ENCODE measurements at places on chromosomes 2 and 18. TPM values are rescaled to one million over a fixed set of nuclear protein-coding genes. Genes with fewer than 3 reads are reported as not detected.

The AP1S3 gene
- total RNA-seq, result 0.54 TPM

The CDCA7 gene
- total RNA-seq, result 0.85 TPM

The OSBPL1A gene
- total RNA-seq, result 1.8 TPM

The CTNNA2 gene
- not detected for total RNA-seq

The KCNE4 gene
- not detected for total RNA-seq

DNA sequence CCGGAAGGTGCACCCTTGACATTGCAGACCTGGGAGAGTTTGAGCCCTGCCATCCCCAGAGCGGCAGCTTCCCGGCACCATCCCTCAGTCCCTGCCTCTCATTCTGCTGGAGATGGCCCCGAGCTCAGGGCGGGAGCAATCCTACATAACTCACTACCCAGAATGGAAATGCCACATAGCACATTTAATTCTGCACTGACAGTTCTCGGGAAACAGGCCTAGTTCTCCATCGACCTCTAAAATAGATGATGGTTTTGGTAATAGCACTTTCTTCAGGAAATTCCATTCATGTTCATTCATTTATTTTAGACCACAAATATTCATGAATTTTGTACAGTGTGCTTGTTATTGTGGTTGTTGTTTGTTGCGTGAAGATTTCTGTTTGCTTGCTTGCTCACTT lies 92.9 kb upstream of the SLC14A2 start:
- no peaks in the 10 kb centered on the region for H3K27me3 ChIP-seq
- DNase-seq, result no peak
- H3K4me1 ChIP-seq, result no peaks in the 10 kb centered on the region
- no peaks in the 10 kb centered on the region for H3K36me3 ChIP-seq

DNA sequence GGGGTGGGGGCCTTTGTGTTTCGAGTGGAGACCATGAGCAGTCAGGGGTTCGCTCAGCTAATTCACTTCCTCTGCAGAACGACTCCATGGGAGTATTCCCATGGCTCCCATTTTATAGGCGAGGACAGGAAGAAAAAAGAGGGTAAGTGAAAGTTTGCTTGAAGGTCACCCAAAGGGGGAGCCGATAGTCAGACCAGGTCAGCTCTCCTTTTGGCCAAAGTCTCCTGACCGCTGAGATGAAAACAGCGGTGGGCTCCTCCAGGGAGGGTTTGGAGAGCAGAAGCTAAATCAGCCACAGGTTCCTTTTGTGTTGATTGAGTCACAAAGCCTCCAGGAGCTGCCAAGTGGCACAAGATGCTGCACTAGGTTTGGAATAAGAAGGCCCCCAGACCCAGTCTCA lies 34.1 kb upstream of the CTAGE1 start:
- no peak for DNase-seq
- H3K27me3 ChIP-seq, result no peaks in the 10 kb centered on the region
- H3K4me3 ChIP-seq, result no peak overlapping the region
- H3K27ac ChIP-seq, result no peak overlapping the region
- no peaks in the 10 kb centered on the region for H3K4me1 ChIP-seq

GRCh38 chr2:162509288-162509968 lies 165.5 kb downstream of the GCA start:
- no peaks in the 10 kb centered on the region for H3K4me1 ChIP-seq
- H3K27me3 ChIP-seq, result no peaks in the 10 kb centered on the region
- no peak for DNase-seq
- H3K27ac ChIP-seq, result no peak overlapping the region

DNA sequence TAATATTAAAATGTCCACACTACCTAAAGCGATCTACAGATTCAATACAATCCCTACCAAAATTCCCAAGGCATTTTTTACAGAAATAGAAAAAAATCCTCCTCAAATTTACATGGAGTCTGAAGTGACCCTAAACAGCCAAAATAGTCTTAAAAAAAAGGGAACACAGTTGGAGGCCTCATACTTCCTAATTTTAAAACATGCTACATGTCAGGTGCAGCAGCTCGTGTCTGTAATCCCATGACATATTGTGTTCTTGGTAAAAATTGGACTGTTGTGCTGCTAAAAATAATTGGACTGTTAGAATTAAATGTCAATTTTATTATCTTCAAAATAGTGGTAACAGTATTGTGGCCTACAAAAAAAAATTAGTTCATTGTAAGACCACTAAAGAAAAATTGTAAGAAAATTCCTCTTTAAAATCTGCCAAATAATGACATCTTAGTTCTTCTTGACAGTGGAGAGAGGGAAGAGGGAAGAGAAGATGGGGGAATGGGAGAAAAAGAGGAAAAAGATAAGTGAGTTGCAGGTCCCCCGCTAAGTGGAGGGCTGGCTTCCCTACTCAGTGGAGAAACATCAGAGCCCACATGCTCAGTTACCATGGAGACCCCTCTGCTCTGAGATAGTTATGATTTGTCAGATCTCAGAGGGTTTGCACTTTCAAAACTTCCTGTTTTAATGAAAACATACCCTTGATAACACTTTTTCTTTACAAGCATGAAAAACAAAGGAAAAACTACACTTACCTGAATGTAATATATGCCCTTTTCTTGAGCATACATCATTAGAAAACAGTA lies 46.5 kb downstream of the UNC50 start:
- DNase-seq, result peak; percentile 68
- peaks cover 64% of the 10 kb centered on the region for H3K4me1 ChIP-seq
- no peaks in the 10 kb centered on the region for H3K27me3 ChIP-seq
- peak overlapping the region; percentile 79 for H3K27ac ChIP-seq
- H3K4me3 ChIP-seq, result peak overlapping the region; percentile 4

DNA sequence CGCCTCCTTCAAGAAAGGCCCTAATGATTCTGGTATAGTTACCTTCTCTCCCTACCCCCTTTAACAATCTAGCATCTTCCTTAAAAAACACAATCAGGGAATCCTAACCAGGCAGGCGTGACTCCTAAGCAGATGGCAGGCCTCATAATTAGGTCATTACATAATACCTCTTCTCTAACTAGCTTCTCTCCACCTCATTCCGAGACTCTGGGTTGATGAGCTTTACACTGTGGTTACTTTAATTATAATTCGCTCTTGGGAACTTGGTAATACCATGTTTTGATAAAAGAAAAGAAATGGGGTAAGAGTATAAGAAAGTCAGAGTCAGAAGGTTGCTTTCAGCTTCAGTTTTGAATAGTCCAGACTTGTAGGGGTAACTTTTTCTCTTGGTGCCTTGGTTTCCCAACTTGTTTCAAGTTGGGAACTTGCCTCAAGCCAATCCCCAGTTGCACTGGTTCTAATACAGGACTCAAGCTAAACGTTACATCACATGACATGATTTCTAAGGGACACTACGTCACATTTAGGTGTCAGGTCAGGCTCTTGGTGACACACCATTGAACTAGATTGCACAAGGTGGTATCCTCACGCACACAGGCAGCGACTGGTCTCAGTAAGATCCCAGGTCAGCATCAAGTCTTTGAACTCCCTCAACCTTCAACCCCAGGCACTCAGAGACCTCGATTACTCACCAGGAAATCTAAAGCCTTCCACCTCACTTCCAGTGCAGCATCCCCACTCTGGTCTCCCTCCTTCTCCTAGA lies 59.2 kb downstream of the AAK1 start:
- H3K4me3 ChIP-seq, result no peak overlapping the region
- no peak overlapping the region for H3K27ac ChIP-seq
- H3K36me3 ChIP-seq, result no peaks in the 10 kb centered on the region
- no peaks in the 10 kb centered on the region for H3K27me3 ChIP-seq
- no peak for DNase-seq

- no peaks in the 10 kb centered on the region for H3K36me3 ChIP-seq
- no peak for DNase-seq
- H3K27me3 ChIP-seq, result no peaks in the 10 kb centered on the region
- no peaks in the 10 kb centered on the region for H3K4me1 ChIP-seq
- no peak overlapping the region for H3K4me3 ChIP-seq
Observed at GRCh38 chr2:10914272-10914693, 2.5 kb downstream of the KCNF1 start.

DNA sequence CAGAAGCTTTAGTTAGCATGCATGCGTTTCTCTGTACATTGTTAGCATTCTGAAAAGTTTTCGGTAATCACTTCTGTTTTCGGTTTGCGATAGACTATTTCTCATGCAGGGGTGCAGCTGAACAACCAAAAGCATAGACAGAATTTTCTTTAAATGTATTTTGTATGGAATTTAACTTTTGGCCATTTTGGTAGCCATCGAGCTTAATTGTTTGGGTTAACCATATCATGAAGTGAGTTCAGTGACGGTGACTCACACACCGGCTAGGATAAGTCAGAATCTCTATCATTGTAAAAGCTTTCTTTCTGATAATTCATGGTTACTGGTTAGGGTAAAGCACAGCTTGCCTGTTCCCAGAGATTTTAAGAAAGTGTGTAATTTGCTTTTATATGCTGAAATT lies 107.2 kb downstream of the CD226 start:
- H3K4me3 ChIP-seq, result no peak overlapping the region
- no peaks in the 10 kb centered on the region for H3K27me3 ChIP-seq
- no peaks in the 10 kb centered on the region for H3K4me1 ChIP-seq
- no peak overlapping the region for H3K27ac ChIP-seq

- H3K36me3 ChIP-seq, result no peaks in the 10 kb centered on the region
- H3K4me3 ChIP-seq, result no peak overlapping the region
- H3K27ac ChIP-seq, result no peak overlapping the region
- DNase-seq, result no peak
- H3K4me1 ChIP-seq, result no peaks in the 10 kb centered on the region
Observed at GRCh38 chr2:233221378-233222063, 30.0 kb upstream of the ATG16L1 start.

All from naive thymus-derived CD4-positive, alpha-beta T cell (primary cell).